ENCODE measurements at places on chromosomes 1 and 21.

- DNase-seq, result no peak
These were observed 6.4 kb upstream of the ERI3 start for GRCh38 chr1:44361478-44361877.

- no peak for DNase-seq
These were observed 5.5 kb downstream of the CAPN2 start for GRCh38 chr1:223717695-223718363.

DNA sequence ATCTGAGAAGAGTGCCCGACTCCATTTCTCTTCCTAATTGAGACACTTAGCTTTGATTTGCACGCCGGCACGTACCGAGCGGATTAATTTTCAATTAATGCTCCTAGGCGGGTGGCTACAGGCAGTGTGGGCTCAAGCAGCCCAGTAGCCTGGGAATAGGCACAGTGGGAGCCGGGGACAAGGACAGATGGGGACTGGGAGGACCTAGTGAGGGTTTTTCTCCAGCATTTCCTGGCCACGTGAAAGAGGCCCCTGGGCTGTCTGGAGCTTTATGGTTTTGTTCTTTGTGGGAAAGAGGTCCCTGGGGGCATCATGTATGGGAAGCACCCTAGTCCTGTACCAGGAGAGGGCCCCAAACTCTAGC, 78.6 kb upstream of the CSF3R start:
- DNase-seq, result no peak

DNA sequence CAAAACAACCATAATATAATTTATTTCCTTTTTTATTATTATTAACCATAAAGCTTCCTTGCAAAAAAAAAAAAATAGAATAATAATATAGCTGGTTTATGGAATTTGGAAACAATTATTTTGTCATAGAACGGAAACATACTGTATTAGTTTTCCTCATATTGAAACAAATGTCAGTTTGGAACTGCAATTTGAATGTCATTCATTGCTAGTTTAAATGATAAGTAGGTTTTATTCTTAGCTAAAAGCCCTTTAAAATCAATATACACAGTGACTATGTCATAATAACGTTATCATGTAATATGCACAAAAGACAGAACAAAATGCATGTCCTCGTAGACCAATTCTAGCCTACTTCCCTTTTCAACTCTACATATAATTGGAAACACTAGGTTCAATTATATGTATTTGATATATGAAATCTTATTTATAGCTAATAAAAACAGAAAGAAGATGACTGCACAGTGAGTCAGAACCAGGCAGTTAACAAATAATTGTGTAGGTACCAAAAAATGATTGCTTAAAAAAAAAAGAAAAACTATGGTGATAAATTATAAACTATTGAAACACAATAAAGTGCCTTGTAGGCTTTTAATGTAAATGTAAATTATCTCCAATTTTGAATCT, 85.2 kb upstream of the EXO1 start:
- no peak for DNase-seq

DNA sequence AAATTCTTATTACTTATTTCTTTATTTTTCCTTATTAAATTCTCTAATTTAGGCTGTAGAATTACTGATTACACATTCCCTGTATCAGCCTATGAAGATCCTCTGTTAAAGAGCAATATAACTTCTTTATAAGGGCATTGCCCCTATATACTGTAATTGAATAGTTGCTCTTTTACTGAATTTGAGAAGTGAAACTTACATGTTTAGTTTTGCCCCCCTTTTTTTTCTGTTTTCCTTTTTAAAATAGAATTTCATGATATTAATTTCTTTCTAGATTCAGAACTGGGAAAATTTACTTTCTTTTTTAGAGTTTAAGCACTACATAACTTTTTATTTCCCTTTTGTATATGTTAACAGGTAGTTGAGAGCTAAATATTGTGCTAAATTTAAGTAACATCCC, 29.5 kb upstream of the PGM1 start:
- DNase-seq, result no peak

Measured in stimulated activated CD4-positive, alpha-beta T cell treated with anti-CD3 and anti-CD28 coated beads, Interleukin-4, amount 100 ng/mL, for 4 hours (primary cell).